EL (cell line): ENCODE measurements at places on chromosomes 12 and 14.

DNA sequence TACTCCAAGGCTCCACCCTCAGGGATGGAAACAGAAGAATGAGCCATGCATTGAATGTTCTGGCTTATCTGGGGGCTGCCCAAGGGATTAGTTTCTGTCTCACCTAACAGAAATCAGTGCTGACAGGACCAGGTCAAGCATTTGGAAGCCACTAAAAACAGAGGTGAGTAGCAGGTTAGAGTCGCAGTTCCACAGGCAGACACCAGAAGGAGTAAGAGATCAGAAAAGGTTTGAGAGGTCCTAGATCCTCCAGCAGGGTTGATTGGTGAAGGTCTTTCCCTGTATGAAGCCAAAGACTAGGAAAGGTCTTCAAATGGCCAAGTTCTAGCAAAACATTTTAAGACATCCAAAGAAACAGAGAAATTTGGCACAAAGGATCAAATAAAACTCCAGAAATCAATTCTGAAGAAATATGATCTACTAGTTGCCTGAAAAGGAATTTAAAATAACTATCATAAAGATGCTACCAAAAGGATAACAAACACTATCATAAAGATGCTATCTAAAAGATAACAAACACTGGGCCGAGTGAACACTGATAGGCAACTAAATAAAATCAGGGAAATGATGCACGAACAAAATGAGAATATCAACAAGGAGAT is 19.5 kb upstream of the TTC9 start:
- peak; percentile 31 for DNase-seq

DNA sequence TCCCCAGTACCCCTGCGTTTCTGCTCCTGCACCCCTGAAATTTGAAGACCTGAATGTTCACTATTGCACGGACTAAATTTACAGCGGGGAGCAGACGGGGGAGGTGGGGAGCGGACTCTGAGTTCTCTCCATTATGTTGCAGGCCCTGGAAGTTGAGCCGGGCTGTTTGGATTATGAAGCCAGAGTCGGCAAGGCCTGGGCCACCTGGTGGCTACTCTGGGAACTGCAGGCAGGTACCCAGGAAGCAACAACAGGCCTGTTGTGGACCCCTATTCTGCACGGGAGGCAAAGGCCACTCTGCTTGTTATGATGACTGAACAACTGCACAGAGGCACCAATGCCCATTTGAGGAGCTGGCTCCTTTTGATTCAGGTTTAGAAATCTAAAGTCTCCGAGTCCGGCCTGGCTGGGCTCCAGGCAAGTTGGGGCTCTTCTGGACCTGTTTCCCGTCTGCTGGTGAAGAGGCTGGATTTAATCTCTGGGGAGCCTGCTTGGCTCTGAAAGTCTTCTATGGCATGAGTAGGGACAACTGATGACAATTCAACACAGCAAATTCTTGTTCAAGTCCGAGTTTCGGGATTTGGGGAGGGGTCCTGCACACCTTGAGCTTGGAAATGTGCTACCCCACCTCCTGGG is 34.1 kb upstream of the FAM181A start:
- DNase-seq, result peak; percentile 57

- DNase-seq, result no peak
Observed at GRCh38 chr12:57027011-57027804, 10.9 kb upstream of the TAC3 start.

DNA sequence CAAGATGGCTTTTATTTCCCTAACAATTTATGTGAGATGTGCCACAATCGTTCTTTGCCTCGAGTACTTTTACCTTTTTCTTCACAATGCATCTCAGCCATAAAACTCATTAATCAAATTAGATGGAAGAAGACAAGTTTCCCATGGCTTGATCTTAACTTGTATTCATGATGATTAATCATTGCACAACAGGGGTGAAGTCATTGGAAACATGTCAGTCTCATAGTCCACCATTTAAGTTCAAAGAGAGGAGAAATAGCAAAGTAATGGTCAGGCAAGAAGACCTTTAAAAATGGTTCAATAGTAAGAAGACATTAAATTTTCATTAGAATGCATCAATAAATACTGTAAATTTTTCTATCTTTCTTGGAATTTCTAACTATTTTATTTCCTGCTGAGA is 136.3 kb downstream of the FOXG1 start:
- no peak for DNase-seq

- DNase-seq, result no peak
Observed at GRCh38 chr12:132615579-132616038, 3.0 kb upstream of the P2RX2 start.

DNA sequence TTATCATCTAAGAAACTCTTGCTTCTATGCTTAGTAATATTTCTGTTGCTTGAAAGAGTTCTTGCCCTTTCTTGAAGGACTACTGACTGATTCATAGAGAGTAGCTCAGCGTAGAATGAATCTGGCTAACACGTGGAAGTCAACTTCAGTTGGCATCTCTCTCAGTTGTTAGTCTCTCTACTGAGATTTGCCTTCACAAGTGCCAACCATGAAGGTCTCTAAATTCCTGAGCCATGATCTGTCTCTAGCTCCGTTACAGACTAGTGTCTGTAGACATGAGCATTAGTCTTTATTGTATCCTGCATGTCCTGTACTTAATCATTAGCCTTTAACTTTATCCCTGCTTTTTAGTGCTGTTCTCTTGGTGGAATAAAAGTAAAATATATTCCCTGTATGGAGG is 19.1 kb upstream of the ALX1 start:
- no peak for DNase-seq

- no peak for DNase-seq
Observed at GRCh38 chr14:78451319-78451695, 281.1 kb downstream of the NRXN3 start.

DNA sequence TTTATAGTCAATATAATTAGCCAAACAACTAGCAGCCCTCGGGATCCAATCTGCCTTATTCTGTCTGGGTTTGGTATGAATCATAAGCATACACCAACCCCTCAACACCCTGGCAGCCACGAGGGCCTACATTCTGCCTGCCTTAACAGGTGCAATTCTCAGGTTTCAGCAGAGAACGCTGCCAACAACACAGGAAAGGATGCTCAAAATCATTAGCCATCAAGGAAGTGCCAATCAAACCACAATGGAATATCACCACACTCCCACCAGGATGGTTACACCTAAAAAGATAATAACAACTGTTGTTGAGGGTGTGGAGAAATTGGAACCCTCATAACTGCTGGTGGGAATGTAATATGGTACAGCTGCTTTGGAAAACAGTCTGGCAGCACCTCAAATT is 122.8 kb downstream of the TTC7B start:
- DNase-seq, result no peak

DNA sequence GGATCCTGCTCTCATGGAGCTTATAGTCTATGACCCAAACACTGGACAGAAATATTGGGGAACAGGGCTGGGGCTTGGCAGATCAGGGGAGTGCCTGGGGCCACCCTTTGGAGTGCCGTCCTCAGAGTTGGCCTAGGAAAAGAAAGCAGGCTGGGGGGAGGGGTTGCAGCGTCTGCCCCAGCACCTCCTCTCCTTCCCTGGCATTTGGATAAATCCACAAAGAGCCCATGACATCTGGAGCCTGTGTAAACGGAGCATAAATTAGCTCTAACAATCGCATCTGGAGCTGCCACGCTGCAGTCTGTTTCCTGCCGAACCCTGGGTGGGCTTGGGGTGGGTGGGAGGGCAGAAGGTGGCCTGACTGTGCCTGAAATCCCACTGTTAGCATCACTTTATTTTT is 63.8 kb downstream of the MVK start:
- DNase-seq, result no peak

- DNase-seq, result no peak
Observed at GRCh38 chr12:71170456-71170855, 12.7 kb upstream of the TSPAN8 start.

- DNase-seq, result no peak
Observed at GRCh38 chr12:104622928-104623327, 166.2 kb downstream of the CHST11 start.

- no peak for DNase-seq
Observed at GRCh38 chr14:58353516-58354299, 42.0 kb upstream of the TOMM20L start.

- DNase-seq, result no peak
Observed at GRCh38 chr14:74179856-74180255, 59.4 kb upstream of the VSX2 start.

DNA sequence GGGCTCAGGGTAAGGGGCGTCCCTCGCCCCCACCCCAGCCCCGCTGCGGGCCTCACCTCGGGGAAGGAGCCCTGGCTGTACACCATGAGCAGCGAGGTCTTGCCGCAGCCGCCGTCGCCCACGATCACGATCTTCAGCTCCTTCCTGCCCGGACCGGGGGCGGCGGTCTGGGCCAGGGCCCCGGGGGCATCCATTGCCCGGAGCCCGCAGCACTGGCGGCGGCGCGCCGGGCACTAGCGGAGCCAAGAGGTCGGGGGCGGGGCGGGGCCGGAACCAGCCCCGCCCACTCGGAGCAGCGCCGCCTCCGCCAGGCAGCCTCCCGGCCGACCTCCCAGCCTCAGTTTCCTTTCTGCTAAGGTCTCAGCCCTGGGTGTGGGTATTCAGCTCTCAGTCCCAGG is at the start of gene RHOF:
TSS of gene RHOF (minus strand) at position 249 of the 398 bp plus-strand sequence. CDS start at position 194, 55 bp downstream.
- peak; percentile 41 for DNase-seq

- peak; percentile 16 for DNase-seq
Observed at GRCh38 chr12:29155079-29155478, 6.0 kb downstream of the FAR2 start.

DNA sequence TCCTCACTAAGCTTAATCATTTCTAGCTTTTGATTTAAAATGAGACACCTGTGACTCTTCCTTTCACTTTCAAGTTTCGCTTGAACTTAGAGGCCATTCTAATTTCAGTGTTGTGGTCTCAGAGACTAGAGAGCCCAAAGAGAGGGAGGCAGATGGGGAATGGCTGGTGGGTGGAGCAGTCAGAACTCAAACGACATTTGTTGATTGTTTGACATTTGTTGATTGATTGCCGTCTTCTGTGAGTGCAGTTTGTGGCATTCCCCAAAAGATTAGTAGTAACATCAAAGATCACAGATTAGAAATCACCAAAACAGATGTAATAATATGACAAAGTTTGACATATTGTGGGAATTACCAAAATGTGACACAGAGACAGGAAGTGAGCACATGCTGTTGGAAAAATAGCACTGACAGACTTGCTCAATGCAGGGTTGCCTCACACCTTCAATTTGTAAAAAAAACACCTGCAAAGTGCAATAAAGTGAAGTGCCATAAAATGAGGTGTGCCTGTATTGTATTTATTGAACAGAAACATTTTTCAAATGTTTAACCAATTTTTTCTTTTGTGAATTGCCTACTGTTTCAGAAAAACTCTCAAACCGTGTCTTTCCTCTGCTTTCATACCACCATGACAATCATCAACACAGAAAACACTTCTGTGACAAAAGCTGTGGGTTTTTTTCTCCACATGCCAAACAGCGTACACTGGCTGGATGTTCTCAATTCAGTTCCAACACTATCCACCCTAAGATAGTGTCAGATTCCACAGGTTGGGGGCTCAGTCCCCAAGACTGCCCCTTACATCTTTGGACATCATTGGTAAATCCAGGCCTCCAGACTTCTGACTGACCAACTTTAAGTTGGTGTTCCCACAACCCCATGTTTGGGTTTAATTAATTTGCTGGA is 376.3 kb upstream of the RGS6 start:
- DNase-seq, result peak; percentile 13

DNA sequence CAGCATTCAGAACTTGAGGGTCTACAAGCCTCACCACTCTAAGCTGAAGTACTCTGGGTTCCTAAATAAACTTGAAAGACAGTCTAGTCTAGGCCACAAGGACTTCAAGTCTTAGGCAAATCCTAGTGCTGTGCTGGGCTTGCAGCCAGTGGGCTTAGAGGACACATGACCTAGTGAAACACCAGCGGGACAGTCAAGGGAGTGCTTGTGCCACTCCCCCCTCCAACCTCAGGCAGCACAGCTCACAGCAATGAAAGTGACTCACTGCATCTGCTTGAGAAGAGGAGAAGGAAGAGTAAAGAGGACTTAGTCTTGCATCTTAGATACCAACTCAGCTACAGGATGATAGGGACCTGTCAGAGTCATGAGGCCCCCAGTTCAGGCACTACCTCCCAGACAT is 438.1 kb downstream of the IPO8 start:
- no peak for DNase-seq

DNA sequence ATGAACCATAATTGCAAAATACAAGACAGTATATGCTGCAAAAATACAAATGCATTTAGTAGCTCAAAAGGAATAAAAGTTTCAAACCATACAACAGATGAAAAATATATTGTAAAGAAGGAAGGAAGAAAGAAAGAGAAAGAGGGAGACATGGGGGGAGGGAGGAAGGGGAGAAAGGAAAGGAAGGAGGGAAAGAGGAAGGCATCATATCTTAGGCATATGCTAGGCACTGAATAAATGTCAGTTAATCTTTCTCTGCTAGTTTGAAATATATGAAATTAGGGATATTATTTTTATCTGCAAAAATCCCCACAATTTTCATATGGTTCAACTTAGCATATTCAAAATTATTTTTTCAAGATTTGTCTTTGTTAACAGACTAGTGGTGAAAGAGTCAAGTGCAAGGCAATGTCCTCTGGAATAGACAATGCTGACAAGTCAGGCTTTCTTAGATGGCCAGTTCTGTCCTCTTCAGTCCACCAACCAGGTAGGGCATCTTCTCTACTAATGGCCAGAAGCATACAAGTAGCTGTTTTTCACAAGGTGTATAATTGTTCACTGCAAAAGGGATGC is 506.4 kb downstream of the PRKD1 start:
- DNase-seq, result no peak

- no peak for DNase-seq
Observed at GRCh38 chr12:72072592-72073212, 134.1 kb downstream of the TPH2 start.

DNA sequence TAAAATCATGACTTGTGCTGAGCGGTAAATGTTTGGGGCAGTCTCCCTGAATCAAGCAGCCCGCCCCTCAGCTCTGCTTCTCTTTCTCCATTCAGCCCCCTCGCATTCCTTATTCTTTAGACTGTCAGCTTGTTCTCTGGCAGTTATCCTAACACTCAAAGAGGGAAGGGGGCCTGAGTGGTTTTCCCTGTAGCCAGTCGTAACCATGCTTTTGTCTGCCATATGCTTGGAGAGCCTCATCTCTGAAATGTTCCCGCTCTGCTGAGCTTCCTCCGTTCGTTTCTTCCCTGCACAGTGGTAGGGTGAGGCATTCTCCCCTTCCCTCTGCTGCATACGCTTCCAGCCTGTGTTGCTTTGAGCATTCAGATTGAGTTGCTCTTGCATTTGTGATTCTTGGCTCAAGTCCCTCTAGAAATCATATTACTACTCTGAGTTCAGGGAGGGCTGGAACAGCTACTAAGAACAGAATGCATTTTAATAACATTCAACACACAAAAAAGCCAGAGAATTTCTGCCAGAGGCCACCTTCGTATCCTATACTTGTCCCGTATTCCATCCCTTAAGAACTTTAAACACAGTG is 119.7 kb downstream of the FBXL14 start:
- DNase-seq, result peak; percentile 94

GRCh38 chr12:88529531-88530488 is 50.5 kb downstream of the KITLG start:
- no peak for DNase-seq

DNA sequence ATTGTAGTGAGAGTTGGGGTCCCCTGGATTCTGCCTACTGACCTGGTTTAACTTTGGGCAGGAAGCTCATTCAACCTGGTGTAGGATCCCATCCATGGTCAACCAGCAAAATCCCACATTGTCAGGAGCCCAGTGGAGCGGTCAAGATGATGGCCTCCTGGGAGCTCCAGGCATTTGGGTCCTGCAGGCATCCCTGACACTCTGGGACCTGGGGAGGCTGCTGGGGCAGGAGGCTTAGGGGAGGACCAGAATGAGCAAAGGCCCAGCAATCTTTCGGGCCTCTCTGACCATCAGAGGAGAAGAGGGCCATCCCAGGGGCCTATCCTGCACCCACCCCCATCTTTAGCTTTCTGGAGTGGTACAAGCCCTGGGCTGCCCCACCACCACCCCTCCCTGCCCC is 104.0 kb downstream of the PRMT8 start:
- DNase-seq, result no peak

GRCh38 chr12:4056910-4057845 is 184.0 kb upstream of the PARP11 start:
- DNase-seq, result no peak
